ENCODE measurements at places on chromosomes 16 and 17. TPM values are rescaled to one million over a fixed set of nuclear protein-coding genes. Genes with fewer than 3 reads are reported as not detected.

GRCh38 chr16:5379954-5380353 is 282.4 kb upstream of the EEF2KMT start:
- DNase-seq: no peak

GRCh38 chr17:8872036-8872704 is 4.7 kb upstream of the PIK3R6 start:
- no peak for DNase-seq

DNA sequence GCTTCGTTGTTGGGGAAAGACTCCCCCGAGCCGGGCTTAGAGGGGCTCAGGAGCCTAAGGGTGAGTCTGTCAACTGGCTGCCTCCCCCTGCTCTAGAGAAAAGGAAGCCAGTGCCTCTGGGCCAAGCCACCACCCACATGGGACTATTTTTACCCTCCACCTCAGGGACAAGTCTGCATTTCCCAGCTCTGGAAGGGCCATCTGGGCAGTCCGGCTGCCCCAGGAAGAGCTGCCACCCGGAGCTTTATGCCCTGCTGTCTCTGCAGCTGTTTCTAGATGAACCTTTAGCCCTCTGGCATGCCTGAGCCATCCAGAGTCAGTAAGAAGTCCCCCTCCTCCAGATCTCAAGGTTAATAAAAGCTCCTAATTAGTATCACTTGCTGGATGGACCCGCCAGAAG is 5.3 kb upstream of the RPRML start:
- DNase-seq: no peak

DNA sequence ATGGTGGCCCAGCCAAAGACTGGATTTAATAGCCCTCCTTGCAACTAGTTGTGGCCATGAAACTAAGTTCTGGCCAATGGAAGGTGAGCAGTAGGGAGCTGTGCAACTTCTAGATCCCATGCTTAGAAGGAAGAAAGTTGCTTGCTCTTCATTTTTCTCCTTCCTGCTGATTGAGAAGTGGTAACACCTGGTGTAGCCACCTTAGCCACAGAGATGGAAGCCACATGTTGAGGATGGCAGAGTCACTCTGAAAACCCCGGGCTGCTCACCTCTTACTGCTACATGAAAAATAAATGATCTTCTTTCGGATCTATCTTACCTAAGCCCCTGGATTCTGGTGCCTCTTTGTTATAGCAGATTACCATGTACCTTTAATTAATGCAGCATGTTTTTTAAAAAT is 10.3 kb upstream of the ATP5MC1 start:
- no peak for DNase-seq

Gene CSH2
- total RNA-seq: not detected

GRCh38 chr17:46738544-46738943 is 79.9 kb downstream of the WNT3 start:
- no peak for DNase-seq

- DNase-seq: no peak
Observed at GRCh38 chr17:45370949-45371413, 54.2 kb upstream of the MAP3K14 start.

Measured in pancreas (tissue), 10 donors.